SHP77 (cell line): ENCODE measurements at places on chromosomes 1 and 21.

GRCh38 chr1:169060919-169061639, 45.4 kb upstream of the ATP1B1 start:
- DNase-seq, result no peak

- no peak for DNase-seq
These were observed 4.0 kb upstream of the KRTAP10-12 start for GRCh38 chr21:44692798-44693512.

- no peak for DNase-seq
These were observed 11.4 kb downstream of the TTC34 start for GRCh38 chr1:2789986-2790581.

DNA sequence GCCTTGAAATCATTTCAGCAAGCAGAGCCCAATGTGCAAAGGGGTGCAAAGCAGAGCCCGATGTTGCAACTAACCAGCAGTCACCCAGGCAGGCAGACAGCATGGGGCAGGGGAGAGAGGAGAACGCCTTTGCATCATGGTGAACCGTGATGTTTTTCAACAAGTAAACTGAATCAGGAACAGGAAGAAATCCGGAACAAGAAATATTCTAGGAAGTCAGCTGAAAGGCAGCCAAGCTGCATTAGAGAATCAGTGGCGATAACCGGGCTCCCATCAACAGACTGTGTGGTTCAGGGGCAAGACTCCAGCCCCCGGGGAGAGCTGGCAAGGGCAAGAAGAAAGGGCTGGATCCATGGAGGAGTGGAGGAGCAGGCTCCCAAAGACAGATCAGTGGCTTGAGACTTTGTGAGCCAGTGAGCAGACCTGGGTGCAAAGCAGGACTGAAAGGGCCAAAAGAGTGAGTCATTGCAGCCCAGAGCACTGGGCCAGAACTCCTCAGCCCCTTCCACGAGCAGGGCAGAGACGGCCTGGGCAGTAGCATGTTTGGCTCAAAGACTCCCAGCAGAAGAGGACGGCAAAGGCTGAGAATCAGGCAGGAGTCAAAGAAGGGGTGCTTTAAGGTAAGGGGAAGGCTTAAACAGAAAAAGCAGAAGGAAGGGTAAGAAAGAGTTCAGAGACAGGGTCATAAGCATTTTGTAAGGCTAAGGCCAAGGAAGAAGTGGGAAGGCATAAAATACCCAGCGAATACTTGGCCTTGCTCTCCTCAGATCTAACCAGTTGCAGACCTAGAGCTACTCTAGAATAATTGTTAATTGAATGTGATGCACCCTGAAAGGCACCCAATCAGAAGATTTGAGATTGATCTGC, 155.0 kb downstream of the SETD4 start:
- DNase-seq, result no peak

DNA sequence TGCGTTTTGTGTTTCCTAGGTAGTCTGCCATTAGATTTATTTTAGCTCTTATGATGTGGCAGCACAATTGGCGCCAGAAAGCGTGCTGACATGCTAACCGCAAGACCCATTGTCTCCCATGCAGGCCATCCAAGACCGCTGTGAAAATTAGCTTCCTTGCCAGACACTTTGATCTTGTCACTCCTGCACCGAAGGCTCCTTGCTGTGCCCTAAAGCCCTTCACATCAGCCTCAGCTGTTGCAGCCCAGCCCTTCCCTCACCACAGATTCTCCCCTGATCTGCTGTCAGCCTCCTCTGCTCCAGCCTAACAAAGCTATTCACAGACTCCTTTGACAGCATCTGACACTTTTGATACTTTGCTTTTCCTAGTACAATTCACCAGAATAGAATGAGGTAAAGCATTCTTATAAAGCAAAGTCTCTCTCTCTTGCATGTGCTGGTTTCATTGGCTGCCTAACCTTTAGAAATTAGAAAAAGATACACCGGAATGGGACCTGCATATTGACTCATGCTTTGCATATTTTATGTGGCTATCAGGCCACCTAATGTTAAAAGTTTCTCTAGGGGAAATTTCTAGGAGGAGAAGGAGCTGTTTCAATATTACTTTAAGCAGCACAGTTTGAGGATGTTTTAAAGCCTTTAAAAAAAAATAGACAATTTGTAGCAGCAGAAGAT, 280.3 kb upstream of the FMN2 start:
- no peak for DNase-seq

DNA sequence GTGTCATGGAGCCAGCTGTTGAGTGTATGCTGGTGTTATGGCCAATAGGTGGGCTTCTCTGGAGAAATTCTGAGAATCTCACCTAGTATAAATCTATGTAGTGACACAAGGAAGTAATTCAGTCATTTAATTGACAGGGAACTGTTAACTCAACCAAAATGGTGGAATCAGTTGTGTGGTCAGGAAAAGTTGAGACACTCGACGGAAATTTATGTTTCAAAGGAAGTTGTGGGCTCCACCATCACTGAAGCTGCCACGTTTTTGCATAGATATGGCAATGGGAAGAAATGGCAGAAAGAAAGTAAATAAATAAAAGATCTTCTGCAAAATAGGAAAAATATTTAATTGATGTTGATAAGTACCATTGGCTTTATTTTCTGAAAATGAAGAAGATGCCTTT, 84.5 kb downstream of the ATP6V1G3 start:
- no peak for DNase-seq

DNA sequence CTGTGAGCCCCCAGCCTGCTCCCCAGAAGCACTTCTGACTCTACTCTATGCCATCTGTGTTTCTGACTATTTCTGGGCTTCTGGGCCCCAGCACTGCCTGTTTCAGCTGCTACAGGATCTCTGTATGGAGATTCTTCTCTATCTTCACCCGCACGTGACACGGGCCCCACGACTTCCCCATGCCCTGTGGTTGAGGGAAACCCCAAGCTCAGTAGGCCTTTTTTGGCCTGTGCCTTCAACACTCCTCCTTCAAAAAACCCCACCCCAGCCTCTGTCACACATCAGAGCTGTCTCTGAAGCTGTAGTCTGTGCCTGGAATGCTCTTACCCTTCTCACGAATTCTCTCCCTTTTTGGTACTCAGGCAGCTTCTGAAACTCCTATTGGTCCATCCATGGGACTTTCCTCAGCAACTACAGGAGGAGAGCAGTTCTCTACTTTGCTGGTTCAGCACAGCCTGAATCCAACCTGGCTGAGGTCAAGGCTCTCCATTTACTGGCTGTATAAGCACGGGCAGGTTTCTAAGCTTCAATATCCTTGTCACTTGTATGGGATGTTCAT, 2.0 kb upstream of the NID1 start:
- no peak for DNase-seq

DNA sequence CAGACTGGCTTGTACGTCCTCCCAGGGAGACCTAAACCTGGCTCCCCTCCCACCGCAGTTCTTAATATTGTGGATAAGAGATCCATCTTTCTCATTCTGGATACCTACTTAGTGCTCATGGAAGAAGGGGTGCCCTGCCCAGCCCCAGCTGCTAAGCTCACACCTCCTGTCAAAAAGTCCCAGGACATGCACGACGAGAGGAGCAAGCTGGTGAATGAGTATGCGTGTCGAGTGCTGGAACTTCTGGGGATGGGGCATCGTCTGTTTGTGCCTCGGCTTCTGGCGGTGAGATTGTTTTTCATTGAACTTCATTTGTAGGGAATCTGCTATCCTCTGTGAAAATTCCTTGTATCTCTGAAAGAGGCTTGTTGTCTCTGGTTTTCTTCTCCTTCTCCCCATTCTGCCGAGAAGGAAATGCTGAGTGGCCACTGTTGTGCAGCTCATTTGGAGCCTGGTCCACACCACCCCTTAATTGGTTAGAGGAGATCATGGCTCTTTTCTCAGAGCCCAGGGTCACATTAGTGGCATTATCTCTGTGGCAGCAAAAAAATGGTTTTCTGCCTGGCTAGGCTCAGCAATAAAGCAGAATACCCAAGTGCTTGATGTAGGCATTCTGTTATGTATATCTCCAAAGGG, 199.4 kb upstream of the CACYBP start:
- DNase-seq, result no peak
